ENCODE measurements at places on chromosomes 13 and 19. TPM values are rescaled to one million over a fixed set of nuclear protein-coding genes. Genes with fewer than 3 reads are reported as not detected.

XRCC1 gene
- total RNA-seq: 34.5 TPM

GFY gene
- total RNA-seq: not detected

PALM3 gene
- total RNA-seq: not detected

FAM83E gene
- 3.5 TPM for total RNA-seq

ZNF665 gene
- 7.1 TPM for total RNA-seq

DACT3 gene
- 0.75 TPM for total RNA-seq

LRRC4B gene
- not detected for total RNA-seq

ZIC5 gene
- total RNA-seq: not detected

CYP4F11 gene
- not detected for total RNA-seq

BAX gene
- 111 TPM for total RNA-seq

REEP6 gene
- 1.5 TPM for total RNA-seq

ALOX5AP gene
- 59.7 TPM for total RNA-seq

- no peak for DNase-seq
These were observed 87.9 kb downstream of the KLF5 start for GRCh38 chr13:73146707-73147106.

GRCh38 chr13:58594747-58595600 is 963.4 kb downstream of the PCDH17 start:
- no peak for DNase-seq

GRCh38 chr19:7997809-7998480 is 7.5 kb downstream of the ELAVL1 start:
- DNase-seq: no peak

DNA sequence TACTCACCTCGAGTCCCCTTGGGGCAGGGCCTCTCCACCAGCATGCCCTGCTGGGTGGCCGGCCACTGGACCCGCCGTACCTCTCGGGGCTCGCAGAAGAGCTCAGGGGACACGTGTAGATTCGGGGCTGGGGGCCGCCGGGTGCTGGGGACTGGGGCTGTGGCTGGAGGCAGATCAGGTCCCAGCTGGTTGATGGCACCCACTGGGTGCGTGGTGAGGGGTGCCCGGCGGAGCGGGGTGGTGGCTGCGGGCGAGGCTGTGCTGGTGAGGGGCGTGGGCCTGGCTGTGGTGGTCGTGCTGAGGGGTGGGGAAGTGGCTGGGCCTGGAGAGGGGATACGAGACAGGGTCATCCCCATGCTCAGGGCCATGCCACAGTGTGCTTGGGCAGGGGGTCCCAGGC is 24.9 kb upstream of the ASF1B start:
- DNase-seq: no peak

- no peak for DNase-seq
These were observed 41.3 kb upstream of the IGFL4 start for GRCh38 chr19:46081928-46082727.

DNA sequence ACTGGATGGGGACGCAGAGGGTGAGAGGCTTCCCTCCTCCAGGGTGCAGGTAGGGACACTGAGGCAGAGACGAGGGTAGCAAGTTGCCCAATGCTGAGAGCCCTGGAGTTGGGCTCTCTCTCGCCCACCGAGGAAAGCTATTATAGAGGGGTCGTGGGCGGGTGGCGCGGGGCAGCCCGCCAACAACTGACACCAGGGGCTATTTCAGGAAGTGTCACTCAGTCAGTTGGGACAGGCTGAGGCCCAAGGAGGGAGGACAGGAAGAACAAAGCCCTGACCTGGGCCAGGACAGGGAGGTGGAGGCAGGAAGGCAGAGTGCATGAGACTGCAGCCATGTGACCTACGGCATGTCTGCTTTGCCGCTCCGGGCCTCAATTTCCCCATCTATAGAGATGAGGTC is 29.9 kb downstream of the TINCR start:
- no peak for DNase-seq

DNA sequence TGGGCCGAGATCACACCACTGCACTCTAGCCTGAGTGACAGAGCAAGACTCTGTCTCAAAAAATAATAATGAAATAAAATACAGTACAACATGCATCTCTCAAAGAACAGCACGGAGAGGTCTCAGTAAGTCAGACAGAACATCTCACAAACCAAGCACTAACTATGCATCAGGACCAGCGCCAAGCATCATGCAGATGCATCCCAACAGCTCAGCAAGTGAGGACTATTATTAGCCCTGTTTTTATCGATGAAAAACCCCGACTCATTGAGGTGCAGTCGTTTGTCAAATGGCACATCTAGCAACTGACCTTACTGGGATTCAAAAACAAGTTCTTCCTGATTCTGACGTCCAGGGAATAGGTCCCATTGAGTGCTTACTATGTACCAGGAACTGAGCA is 3.8 kb downstream of the C19orf47 start:
- DNase-seq: no peak

DNA sequence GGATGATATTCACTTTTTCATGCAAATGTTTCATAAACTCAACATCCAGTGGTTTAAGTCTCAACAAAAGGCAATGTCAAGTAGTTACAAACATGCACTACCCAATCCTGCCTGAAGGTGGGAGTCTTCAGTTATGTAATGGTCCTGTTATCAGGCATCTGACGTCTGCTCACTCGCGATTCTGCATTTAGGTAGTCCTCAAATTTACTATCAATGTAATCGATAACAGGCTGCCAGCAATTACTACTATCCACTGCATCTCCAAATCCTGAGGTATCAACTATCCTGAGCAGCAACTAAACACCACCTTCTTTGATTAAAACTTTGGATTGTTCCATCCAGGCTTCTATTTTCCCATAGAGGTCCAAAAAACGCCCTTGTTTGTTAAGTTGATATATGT is 51.2 kb downstream of the NLRP12 start:
- no peak for DNase-seq

GRCh38 chr13:26011996-26012821 is 39.6 kb downstream of the SHISA2 start:
- no peak for DNase-seq

- DNase-seq: no peak
These were observed 42.6 kb downstream of the KL start for GRCh38 chr13:33058776-33059327.

GRCh38 chr13:32257649-32258048 is 57.5 kb downstream of the ZAR1L start:
- DNase-seq: no peak

GRCh38 chr13:61466280-61466679 is 50.6 kb upstream of the PCDH20 start:
- no peak for DNase-seq

DNA sequence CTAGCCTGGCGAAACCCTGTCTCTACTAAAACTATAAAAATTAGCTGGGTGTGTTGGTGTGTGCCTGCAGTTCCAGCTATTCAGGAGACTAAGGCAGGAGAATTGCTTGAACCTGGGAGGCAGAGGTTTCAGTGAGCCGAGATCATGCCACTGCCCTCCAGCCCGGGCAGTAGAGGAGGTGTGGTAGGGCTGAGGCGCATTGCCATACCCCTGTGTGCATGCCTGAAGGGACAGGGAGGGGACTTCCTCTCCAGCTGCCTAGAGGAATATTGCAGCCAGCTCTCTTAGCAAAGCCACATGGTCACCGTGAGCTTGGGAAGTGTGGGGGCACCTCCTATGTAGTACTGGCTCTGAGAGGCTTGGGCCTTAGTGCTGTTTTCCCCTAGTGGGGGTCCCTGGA is 29.2 kb upstream of the PEPD start:
- DNase-seq: no peak

GRCh38 chr19:1324806-1325567 is 39.3 kb downstream of the EFNA2 start:
- DNase-seq: no peak

DNA sequence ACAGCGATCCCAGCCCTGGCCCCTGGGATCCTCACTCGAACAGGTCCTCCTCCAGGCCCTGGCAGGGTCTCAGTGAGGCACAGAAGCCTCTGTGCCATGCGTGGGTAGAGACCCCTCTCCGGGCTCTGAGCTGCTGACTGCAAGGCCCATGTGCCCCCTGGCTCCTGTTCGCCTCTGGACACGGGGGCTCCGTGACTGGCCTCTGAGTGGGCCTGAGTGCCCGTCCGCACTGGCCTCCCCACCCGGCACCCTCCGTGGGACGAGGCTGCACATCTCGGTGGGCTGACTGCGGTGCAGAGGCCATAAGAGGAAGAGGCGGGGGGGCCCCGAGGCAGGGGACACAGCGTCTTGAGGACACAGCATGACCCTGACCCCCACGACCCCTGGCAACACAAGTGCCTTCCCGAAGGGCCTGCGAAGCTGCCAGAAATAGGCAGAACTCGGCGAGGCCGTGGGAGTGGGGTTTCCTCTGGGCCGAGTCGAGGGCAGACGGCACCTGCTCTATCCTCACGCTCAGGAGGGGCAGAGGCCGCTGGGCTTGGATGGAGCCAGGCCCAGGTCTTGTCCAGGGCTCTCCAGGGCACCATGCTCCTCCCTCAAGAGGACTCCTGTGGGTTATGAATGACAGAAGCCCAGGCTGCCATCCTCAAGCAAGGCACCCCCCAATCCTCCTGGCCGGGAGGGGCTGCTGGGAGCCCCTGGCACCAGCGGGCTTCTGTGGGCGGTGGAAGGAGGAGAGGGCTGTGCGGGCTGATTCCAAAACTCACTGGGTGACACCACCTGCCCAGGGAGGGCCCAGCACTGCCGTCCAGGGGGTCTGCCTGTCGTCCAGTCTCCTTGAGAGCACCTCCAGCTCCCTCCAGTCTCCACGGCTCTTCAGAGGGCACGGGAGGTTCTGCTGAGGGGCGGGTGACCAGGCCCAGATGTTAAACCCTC is 52.6 kb downstream of the RASA3 start:
- no peak for DNase-seq

DNA sequence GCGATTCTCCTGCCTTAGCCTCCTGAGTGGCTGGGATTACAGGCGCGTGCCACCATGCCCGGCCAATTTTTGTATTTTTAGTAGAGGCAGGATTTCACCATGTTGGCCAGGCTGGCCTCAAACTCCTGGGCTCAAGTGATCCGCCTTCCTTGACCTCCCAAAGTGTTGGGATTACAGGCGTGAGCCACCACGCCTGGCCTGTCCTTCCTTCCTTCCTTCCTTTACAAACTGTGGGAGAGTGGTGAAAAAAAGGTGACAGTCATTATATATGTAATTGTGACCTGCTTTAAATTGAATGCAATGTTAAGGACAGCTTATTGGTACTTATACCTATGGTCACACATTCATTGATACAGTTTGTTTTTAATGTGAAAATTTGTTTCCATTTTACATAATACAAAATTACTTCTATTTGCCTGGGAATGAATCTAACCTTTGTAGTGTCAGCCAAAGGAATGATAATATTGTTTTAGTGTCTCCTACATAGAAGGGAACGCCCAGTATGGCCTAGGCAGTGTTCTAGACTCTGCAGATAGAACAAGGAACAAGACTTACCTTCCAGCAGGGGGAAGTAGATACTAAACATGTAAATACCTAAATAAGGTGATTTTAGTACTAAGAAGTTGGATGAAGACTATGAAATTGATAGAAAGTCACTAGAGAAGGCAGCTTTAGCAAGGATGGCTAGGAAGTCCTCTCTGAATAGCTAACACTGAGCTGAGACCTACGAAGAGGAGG is 146.3 kb downstream of the GGACT start:
- no peak for DNase-seq

DNA sequence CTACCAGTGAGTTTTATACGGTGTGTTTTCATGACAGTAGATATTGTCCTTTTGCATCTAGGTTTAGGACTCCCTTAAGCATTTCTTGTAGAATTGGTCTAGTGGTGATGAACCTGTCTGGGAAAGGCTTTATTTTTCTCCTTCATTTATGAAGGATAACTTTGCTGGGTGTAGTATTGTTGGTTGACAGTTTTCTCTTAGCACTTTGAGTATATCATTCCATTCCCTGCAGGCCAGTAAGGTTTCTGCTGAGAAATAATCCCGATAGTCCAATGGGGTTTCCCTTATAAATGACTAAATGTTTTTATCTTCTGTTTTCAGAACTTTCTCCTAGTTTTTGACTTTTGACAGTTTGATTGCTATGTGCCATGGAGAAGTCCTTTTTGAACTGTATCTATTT is 57.2 kb downstream of the DNAJC3 start:
- no peak for DNase-seq

DNA sequence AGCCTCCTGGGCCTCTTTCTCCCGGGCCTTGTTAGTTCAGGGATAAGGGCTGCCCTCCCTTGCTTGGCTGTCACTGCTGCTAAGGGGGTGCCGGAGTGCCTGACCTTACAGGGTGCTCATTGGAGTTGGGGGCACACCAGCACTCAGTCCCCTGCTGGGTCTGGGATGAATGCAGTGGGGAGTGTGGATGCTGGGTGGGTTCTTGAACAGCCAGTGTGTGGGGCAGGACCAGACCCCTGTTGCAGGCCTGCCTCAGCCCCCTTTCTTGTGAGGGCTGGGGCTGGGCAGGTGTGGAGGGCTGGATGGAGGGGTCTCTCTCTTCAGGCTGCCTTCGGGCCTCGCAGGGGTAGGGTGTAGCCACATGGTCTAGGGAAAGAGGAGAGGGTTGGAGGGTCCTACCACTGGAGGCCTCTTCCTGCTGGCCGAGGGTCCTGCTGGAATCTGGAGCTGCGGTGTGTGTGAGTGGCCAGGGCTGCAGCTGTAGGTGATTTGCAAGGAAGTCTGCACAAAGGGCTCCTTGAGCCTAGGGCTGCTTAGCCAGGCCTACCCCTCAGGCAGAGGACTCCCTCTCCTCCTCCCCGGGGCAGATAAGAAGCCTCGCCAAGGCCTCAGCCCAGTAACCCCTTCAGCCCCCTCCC is 3.2 kb downstream of the CEBPA start:
- no peak for DNase-seq

Measured in activated B cell treated with CpG ODN at 0.5 μM for 24 hours (primary cell).